Naive thymus-derived CD8-positive, alpha-beta T cell (primary cell): ENCODE measurements at places on chromosomes 1 and 21. TPM values are rescaled to one million over a fixed set of nuclear protein-coding genes. Genes with fewer than 3 reads are reported as not detected.

DNA sequence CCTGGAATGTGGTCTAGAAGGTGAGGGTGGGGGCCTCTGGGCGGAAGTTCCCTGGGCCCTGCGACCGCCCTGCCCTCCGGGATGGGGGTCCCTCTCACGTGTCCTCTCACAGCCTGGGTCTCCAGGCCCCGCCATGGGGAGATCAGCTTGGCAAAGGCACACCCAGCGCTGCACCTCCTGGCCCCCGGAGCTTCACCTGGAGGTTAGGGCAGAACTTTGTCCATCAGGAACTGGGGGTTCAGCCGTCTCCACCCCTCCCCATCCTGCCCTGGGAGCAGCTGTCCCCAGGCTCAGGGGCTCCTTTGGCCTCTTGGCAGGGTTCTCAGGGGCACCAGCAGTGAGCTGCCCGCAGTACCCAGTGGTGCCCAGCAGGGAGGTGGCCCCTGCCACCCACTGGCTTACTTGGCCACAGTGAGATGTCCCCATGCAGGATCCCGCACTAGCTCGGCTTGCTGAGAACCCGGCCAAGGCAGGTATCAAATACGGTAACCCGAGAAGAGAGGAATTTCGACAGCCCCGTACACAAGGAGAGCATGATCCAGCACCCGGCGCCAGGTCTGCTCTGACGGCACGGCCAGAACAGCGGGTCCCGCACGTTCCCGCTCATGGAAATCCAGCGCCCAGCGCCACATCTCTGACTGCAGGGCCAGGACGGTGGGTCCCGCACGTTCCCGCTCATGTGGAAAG is 36.7 kb downstream of the RRP1 start:
- H3K27me3 ChIP-seq, result no peaks in the 10 kb centered on the region
- DNase-seq, result no peak
- no peak overlapping the region for H3K4me3 ChIP-seq
- no peaks in the 10 kb centered on the region for H3K4me1 ChIP-seq
- no peaks in the 10 kb centered on the region for H3K36me3 ChIP-seq
- H3K27ac ChIP-seq, result no peak overlapping the region

GRCh38 chr21:32757804-32758203 is 13.8 kb downstream of the PAXBP1 start:
- no peak for DNase-seq
- peaks cover 90% of the 10 kb centered on the region for H3K36me3 ChIP-seq
- H3K4me1 ChIP-seq, result peaks cover 5% of the 10 kb centered on the region

DNA sequence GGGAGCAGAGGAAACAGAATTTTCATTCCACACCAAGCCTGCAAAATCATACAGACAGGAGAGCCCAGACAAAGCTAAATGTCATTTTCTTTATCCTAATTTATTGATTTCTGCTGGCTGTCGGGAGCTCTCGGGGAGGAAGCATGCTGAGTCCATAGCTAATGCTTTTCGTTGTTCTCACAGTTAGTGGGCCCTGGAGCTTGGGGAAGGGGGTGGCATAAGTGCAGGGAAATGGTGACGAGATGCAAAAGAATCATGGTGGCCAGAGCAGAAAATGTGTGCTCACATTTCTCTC is 202.4 kb downstream of the TOMM20 start:
- peak overlapping the region; percentile 27 for H3K27ac ChIP-seq
- no peak for DNase-seq
- H3K36me3 ChIP-seq, result no peaks in the 10 kb centered on the region
- H3K4me3 ChIP-seq, result no peak overlapping the region
- H3K4me1 ChIP-seq, result peaks cover 38% of the 10 kb centered on the region

DNA sequence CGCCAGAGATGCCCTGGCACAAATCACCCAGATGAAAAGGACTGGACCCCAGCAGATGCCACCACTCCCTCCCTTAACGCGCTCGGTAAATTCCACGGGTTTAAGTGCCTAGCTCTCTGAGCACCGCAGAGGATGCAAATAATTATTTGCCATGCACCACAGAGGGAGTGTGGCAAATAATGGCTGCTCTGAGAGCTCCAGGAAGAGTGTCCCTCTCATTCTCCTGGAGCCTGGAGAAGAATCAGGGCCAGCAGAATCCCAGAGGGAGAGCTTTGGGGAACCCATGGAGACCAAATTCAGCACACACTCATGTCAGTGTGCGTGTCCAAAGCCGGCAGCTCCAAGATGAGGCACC is 667 bp downstream of the HHIPL2 start:
- no peak for DNase-seq
- H3K4me3 ChIP-seq, result no peak overlapping the region
- H3K36me3 ChIP-seq, result no peaks in the 10 kb centered on the region
- H3K27ac ChIP-seq, result no peak overlapping the region
- no peaks in the 10 kb centered on the region for H3K4me1 ChIP-seq

GRCh38 chr1:219113261-219113660 is 60.4 kb upstream of the LYPLAL1 start:
- no peak overlapping the region for H3K27ac ChIP-seq
- no peak overlapping the region for H3K4me3 ChIP-seq
- H3K4me1 ChIP-seq, result no peaks in the 10 kb centered on the region
- no peak for DNase-seq
- H3K36me3 ChIP-seq, result no peaks in the 10 kb centered on the region

DNA sequence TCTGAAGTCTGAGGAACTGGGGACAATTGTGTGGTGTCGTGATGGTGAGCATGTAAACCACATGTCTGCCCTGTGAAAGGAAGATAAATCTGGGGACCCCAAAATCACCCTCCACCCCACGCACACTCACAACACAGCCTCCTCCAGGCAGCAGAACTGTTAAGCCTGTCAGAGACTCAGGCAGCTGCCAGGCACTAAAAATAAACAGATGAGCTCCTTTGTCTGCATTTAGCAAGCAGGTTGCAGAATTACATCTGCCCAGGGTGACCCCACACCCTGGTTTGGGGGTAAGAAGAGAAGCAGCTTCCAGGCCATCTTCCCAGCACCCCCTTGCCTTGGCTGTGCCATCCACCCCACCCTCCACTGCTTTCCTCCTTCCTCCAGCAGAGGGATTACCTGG is 119.1 kb upstream of the RUNX3 start:
- H3K4me1 ChIP-seq, result peaks cover 2% of the 10 kb centered on the region
- peak overlapping the region; percentile 71 for H3K27ac ChIP-seq
- H3K36me3 ChIP-seq, result no peaks in the 10 kb centered on the region
- DNase-seq, result no peak

- H3K36me3 ChIP-seq, result peaks cover 3% of the 10 kb centered on the region
- no peak for DNase-seq
- no peak overlapping the region for H3K27ac ChIP-seq
- H3K27me3 ChIP-seq, result peaks cover 2% of the 10 kb centered on the region
Measured at GRCh38 chr1:54559111-54559548, 11.1 kb downstream of the ACOT11 start.

The CRTC2 gene
- 132 TPM for total RNA-seq

The CNTN2 gene
- total RNA-seq, result not detected

The HPDL gene
- total RNA-seq, result 1.5 TPM

The PGLYRP3 gene
- not detected for total RNA-seq

The OR10R2 gene
- total RNA-seq, result not detected

The ALX3 gene
- total RNA-seq, result not detected

The KANK4 gene
- not detected for total RNA-seq

The KAZN gene
- total RNA-seq, result 0.18 TPM

The EPB41 gene
- 300 TPM for total RNA-seq
